Kidney (tissue), 22 donors: ENCODE measurements at places on chromosomes 5 and 9. TPM values are rescaled to one million over a fixed set of nuclear protein-coding genes. Genes with fewer than 3 reads are reported as not detected.

GRCh38 chr5:36304095-36304805 is 2.5 kb upstream of the RANBP3L start:
- H3K4me3 ChIP-seq, result no peak overlapping the region
- H3K4me1 ChIP-seq, result peaks cover 6% of the 10 kb centered on the region
- H3K27me3 ChIP-seq, result no peaks in the 10 kb centered on the region
- no peak overlapping the region for H3K27ac ChIP-seq

DNA sequence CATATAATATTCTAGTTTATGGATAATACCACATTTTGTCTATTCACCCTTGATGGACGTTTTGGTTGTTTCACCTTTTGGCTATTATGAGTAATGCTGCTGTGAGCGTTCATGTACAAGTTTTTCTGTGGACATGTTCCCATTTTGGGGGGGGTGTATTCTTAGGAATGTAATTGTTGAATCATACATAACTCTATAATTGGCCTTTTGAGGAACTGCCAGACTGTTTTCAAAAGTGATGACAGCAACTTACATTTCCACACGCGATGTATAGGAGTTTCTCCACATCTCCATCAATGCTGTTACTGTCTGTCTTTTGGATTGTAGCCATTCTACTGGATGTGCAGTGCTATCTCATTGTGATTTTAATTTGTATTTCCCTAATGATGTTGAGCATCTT is 69.8 kb downstream of the SLC46A2 start:
- H3K4me3 ChIP-seq, result no peak overlapping the region
- DNase-seq, result no peak
- H3K27me3 ChIP-seq, result no peaks in the 10 kb centered on the region
- no peak overlapping the region for H3K27ac ChIP-seq
- peaks cover 16% of the 10 kb centered on the region for H3K36me3 ChIP-seq

- H3K36me3 ChIP-seq, result no peaks in the 10 kb centered on the region
- no peak overlapping the region for H3K27ac ChIP-seq
- no peak overlapping the region for H3K4me3 ChIP-seq
Observed at GRCh38 chr5:60482301-60482700, 217.7 kb downstream of the DEPDC1B start.

GRPEL2 gene
- 16.9 TPM for total RNA-seq
